ENCODE measurements at places on chromosomes 13 and 19.

GRCh38 chr13:33197541-33197971, 88.0 kb downstream of the STARD13 start:
- DNase-seq, result no peak

DNA sequence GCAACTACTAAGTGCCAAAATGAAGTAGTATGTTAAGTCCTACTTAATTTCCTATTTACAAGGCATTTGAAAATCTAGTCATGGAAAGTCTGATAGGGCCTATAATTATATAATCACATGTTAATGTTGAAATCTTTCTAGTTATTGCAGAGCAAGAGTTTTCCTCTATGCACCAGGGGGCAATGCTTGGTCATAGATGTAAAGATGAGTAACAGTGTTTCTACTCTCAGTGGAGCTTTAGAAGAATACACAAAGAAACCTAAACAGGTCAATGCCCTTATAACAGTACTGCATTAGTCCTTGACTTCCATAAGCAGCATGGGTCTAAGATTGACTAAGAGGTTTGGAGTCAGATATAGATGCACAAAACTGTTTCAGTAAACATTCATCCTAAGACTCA, 218.7 kb downstream of the KCTD12 start:
- no peak for DNase-seq

DNA sequence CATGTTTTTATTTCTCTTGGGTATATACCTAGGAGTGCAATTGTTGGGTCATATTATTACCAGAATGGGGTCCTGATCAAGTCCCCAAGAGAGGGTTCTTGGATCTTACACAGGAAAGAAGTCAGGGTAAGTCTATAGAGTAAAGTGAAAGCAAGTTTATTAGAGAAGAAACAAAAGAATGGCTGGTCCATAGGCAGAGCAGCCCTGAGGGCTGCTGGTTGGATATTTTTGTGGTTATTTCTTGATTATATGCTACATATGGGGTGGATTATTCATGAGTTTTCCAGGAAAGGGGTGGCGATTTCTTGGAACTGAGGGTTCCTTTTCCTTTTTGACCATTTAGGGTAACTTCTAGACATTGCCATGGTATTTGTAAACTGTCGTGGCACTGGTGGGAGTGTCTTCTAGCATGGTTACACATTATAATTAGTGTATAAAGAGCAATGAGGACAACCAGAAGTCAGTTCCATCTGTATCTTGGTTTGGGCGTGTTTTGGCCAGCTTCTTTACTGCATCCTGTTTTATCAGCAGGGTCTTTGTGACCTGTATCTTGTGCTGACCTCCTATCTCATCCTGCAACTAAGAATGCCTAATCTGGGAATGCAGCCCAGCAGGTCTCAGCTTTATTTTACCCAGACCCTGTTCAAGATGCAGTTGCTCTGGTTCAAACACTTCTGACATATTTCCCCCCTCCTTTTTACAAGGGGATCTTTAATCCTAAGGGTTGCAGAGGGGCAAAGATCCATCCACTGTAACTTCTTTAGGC, 41.1 kb downstream of the CEACAM1 start:
- DNase-seq, result no peak

- no peak for DNase-seq
These were observed 7.0 kb upstream of the EPOR start for GRCh38 chr19:11390933-11391680.

DNA sequence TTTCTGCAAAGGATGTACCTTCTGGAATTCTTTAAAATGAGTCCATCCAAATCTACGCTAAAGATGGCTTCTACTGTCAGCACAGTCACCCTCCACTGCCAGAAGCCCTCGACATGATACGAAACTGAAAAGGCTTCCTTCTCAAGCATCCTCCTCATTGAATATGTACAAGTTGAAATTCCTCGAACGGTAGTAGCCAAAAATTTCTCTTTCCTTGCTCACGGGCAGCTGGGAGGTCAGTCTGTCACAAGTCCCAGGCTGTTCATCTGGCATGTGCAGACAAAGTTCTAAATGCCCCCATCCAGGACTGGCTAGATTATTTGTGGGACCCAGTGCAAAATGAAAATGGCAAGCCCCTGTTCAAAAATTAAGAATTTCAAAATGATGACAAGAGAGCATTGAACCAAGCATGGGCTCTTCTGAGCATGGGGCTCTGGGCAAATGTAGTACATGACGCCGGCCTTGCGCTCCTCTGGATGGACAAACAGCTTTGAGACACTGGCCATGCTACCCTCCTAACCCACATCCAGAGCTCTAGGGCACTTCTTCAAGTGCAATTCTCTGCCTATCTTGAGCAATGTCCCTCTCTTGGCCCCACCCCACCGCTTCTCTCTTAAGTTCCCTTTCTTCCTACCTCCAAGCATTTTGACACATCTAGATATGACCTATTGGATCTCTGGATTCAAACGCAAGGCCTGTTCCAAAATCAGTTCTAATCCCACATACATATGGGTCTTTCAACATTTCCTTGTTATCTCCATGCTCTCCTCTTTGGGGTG, 78.9 kb upstream of the FLT1 start:
- no peak for DNase-seq

GRCh38 chr19:57708641-57709361, at the start of gene ZNF154:
Gene ZNF154 (minus strand): TSS chr19:57709204. CDS start chr19:57708971, 233 bp downstream.
- peak; percentile 34 for DNase-seq

DNA sequence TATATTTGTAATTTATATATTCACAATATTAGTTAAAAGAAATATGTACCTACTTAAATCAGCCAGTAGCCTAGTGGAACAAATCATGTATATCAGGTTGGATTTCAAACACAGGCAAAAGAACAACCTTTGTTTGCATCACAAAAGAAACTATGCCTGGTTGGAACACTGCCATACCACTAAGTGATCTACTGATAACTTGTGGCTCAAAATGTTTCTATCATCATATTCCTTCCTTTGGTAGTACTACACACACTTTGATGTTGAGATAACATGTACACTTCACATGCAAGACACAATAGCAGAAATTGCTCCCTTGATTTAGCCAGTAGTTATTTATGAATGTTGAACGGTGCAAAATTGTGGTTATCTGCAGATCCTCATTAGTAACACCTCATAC, 146.0 kb upstream of the GPC6 start:
- no peak for DNase-seq

DNA sequence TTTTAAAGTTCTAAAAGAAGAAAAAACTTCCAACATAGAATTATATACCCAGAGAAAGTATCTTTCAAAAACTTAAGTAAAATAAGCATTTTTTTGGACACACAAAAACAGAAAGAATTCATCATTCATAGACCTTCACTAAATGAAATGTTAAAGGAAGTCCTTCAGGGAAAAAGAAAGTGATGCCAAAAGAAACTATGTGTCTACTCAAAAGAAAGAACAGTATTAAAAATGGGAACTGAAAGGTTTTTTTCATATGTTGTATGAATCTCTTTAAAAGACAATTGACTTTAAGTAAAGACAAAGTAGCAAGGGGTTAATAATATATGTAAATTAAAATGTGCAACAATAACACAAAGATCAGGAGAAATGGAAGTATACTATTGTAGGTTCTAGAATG, 96.5 kb downstream of the DHRS12 start:
- DNase-seq, result no peak

- no peak for DNase-seq
These were observed 13.3 kb downstream of the SLC25A42 start for GRCh38 chr19:19077103-19077502.

DNA sequence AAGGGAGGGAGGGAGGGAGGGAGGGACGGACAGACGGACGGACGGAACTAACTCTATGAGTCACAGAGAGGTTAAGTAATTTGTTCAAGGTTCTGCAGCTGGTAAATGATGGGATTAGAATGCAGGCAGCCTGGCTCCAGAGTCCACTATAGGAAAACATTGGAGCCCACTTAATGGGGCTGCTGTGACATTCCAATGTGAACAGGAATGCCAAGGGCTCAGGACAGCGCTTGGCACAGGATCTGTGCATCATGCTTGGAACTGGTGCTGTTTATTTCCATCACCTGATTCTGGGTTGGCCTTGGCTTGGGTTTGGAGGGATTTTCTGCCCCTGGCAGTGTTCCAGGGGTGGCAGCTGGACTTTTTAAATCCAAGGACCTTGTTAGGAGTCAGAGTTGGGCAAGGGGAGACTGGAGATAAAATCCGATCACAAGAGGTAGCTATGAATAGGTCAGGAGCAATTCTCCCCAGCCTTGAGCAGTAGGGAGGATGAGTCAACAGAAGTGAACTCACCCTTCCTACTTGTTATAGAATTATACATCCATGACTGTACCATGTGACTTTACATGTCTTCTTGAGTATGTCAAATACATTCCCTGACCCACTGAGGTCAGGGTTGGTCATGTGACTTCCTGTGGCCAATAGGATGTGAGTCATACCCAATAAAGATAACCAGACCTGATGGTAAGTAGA, 7.8 kb upstream of the HIF3A start:
- DNase-seq, result no peak
